ENCODE measurements at places on chromosomes 5 and 9.

DNA sequence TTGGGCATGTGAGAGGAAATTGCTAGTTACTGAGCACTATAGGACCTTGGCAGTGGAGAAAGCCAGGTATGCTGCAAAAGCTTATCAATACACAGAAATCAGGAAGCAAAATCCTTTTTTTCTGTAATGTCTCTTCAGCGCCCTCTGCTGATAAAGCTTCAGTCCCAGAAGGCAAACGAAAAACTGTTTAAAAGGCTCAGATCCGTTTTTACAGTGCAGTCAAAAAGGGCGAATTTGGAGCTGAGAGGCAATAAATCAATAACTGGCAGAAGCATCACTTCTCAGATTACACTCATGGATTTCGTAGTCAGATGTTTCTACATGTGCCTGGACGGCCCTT is 1.1 kb upstream of the MAN2A1 start:
- no peak for DNase-seq

DNA sequence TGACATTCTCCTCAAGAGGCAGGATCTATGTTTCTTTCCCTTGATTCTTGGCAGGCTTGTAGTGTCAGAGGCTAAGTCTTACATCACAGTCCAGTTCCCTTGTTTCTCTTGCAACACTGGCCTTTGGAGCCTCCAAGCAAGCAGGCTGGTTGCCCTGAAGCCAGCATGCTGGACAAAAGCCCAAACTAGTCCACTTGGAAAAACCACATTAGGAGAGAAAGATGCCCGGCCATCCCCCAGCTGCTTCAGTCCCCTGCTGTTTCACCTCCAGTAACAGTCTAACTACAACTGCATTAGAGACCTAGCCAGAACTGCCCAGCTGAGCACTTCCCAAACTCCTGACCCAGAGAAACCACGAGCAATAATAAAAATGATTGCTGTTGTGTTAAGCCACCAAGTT is 87.6 kb downstream of the ADAMTS6 start:
- no peak for DNase-seq

- DNase-seq: no peak
These were observed 337.0 kb downstream of the TRPM3 start for GRCh38 chr9:70784456-70784855.

GRCh38 chr5:107655831-107656230 is 14.9 kb downstream of the EFNA5 start:
- peak; percentile 23 for DNase-seq

GRCh38 chr5:44900273-44900954 is 91.7 kb downstream of the MRPS30 start:
- DNase-seq: no peak
